ENCODE measurements at places on chromosomes 1 and 21.
A peak's percentile ranks its signal among the peaks of the same experiment; 100 is the strongest.

DNA sequence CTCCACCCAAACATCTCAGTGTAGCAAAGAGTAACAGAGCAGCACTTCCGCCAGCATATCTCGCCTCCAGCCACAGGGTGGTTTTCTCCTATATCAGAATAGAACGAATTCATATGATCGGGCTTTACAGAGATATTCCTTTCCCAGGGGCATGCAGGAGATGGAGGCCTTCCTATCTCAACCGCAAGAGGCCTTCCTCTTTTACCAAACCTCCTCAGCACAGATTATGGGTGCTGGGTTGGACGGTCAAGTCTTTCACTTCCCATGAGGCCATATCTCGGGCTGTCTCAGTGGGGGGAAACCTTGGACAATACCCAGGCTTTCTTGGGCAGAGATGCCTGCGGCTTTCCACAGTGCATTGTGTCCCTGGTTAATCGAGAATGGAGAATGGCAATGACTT, 65.8 kb downstream of the OVGP1 start:
- no peak for DNase-seq

DNA sequence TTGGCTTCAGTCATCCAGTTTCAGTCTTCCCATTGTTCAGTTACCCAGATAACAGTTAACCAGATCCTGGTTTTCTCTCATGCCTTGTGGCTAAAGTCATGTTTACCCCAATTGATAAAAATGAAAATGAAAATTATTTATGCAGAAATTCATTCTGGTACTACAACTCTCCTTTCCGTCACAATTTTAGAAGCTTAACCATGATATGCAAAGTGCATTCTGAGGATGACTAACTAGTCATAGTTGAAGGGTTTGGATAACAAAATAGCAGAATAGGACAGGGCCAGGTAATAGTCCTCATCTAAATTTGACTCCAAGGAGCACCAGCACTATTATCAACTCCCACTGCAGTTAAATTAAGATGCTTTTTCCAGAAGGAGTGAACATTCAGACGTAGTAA, 94.7 kb downstream of the NTMT2 start:
- DNase-seq = no peak

GRCh38 chr1:223143537-223144248, 645 bp upstream of the TLR5 start:
- peak; percentile 13 for DNase-seq

DNA sequence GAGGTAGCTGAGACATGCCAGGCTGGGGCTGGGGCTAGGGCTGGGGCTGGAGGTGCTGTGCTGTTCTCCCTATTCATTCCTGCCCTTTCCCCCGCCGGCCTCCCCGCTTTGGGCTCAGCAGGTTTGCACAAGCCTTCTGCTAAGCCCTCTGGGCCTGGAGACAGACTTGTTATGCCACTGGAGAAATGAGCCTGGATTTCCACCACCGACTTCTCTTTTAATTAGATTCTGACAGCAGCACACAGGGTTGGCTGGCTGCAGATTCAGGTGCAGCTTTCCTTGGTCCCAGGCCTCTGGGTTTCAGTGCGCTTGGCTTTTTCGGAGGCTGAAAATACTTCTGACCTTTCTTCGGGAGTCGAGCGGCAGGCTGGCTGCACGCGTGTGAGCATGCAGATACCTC, 71.5 kb upstream of the ACTL8 start:
- no peak for DNase-seq

GRCh38 chr1:119516680-119517079, 9.7 kb downstream of the HSD3B1 start:
- DNase-seq = peak; percentile 38

DNA sequence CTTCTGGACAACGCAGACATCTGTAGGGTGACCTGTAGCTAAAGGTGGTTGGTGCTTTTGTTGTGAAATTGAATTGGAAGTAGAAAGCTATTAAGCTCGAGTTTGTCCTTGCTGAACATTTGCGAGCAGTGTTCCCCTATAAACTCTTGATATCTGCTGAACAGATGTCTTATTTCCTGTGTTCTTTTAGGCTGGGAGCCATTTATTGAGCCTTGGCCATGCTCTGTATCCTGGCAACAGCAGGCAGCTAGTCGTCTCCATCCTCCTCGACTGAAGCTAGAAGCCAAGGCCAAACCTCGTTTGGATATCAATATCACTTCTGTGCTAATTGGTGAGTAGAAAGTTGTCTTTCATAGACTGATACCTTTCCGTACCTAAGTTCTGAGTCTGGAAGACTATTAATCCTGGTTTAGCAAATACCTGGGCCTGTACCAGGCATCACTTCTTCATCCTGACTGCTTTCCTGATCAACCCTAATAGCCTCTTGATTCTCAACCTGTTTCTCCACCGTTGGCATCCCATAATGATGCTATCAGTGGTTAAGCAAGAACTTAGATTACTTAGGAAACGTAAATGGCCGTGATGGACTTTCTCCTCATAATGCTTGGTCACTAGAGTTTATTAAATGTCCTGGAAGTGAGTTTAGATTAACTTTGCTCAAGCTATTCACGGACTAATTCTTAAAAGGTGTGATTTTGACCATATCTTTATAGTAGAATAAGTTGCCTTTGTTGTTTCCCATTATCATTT, 103.4 kb downstream of the VPS13D start:
- no peak for DNase-seq

DNA sequence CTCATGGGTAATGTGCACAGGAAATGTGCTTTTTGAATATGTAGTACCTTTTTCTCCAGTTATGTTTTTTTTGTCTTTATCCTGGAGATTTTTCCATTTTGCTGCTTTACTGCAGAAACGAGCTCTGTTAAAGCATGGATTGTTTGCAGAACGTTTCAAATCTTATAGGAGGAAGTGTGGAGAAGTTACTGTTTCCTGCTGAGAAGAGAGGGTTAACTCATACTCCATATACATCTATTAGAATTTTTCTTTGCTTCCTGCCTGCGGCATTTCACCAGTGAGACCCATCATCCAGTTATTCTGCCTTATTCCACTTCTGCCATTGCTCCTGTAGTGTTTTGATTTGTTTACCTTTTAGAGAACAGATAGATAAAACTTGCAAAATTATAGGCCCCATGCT, 2.0 kb downstream of the RPRD2 start:
- no peak for DNase-seq

DNA sequence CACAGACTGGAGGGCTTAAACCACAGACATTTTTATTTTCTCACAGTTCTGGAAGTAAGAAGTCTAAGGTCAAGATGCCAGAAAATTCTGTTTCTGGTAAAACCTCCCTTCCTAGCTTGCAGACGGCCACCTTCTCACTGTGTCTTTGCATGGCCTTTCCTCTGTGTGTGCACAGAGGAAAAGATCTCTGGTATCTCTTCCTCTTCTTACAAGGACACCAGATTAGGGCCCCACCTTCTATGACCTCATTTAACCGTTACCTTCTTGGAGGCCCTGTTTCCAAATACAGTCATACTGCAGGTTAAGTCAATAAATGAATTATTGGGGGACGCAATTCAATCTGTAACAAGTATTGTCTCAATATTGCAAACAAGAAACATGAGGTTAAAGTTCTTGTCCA, 63.0 kb upstream of the PRDX6 start:
- no peak for DNase-seq

DNA sequence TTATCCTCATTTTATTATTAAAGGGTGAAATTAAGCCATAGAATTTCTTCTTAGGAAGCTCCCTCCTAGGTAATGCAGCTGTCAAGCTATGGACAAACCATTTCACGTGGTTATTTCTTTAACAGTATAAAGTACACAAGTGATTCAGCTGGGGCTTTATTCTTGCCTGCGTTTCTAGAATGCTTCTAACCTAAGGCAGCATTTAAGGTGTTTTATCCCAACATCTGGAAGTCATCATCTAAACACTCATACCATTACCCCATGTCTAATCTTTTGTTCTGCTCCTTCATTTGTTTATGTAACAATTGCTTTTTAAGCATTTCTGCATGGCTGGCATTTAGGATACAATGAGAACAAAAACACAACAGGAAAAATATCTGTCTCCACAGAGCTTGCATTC, 829.2 kb upstream of the ADAMTS5 start:
- no peak for DNase-seq

DNA sequence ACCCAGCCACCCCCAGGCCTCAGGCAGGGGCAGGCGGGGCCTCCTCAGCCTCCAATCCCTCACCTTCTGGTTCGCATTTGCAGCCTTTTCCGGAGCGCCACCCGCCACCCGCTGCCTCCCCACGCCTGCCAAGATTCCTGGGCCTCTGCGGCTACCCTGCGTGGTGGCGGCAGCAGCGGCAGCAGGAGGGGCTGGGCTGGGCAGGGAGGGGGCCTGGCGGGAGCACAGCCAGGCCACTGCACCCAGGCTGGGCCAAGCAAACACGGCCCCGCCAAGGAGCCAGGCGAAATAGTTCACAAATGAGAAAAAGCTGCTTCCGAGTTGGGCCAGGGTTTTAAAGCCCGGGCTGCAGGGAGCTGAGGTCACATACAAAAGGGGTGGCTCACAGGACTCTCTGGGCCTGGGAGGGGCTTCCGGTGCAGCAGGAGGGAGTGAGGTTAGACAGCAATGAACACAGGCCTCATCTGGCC, 9.8 kb downstream of the COL8A2 start:
- peak; percentile 56 for DNase-seq

DNA sequence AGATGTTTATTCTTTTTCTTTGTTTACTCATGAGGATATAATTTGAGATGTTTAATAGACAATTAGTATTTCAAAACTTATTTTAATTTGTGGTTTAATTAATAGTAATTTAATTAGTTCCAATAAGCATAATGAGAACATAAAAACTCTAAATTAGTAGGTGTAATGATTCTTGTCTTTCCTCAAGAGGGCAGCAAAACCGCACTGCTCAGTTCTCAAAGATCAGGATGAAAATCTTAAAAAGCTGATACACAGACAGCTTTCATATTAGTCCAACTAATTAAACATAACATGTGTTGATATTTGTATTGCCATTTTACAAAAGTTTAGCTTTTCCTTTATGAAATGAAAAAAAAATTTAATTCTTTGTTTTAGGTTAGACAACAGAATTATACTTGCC, 106.7 kb upstream of the C21orf91 start:
- DNase-seq = no peak

DNA sequence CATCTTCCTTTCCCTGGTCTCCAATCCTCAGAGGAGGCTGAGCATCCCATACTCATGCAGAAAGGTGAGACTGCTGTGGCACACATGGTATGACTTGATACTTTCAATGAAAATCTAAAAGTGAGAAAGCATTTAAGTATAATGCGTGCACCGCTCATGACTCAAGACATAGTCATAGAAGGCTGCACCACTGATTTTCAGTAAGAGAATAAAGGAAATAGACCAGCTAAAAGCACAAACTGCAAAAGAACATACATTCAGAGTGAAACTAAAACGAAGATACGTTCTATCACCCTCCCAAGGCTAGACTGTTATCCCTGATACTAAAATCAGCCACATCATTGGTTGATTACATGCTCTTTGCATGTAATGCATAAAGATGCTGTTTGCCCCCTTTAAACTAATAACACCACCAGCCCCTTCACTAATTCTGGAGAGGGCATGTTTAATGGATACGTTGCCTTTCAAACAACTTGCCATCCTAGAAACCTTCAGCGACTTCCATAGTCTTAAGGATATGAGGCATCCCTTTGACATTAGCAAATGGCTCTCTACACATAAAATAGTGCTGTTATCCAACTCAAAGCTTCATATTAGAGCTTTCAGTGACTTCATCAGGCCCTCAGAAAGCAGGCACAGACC, 2.1 kb downstream of the PLD5 start:
- no peak for DNase-seq
